A549 (cell line): ENCODE measurements at places on chromosomes 12 and 14. TPM values are rescaled to one million over a fixed set of nuclear protein-coding genes. Genes with fewer than 3 reads are reported as not detected.

Gene ASPG
- 0.13 TPM in 1 of 3 replicates, not detected in the others for polyA plus RNA-seq

Gene SERPINA10
- polyA plus RNA-seq = 0.03 TPM in 1 of 3 replicates, not detected in the others

Gene FITM1
- polyA plus RNA-seq = 0.36 TPM in 1 of 3 replicates, not detected in the others

Gene CCDC175
- polyA plus RNA-seq = not detected in 3 replicates

Gene SMIM41
- not detected in 3 replicates for polyA plus RNA-seq

Gene MIP
- not detected in 3 replicates for polyA plus RNA-seq

Gene RERGL
- polyA plus RNA-seq = not detected in 3 replicates

Gene KMT2D
- 20.0 to 24.8 TPM (median 20.8 TPM) in 3 replicates for polyA plus RNA-seq

Gene CISTR
- not detected in 3 replicates for polyA plus RNA-seq

Gene NANOG
- polyA plus RNA-seq = not detected in 3 replicates

Gene PTMS
- polyA plus RNA-seq = 868 to 1,195 TPM (median 1,161 TPM) in 3 replicates

Gene GLIPR1L1
- polyA plus RNA-seq = not detected in 3 replicates

Gene RPS6KL1
- polyA plus RNA-seq = 0.71 to 1.2 TPM (median 0.99 TPM) in 3 replicates

- DNase-seq = no peak
Observed at GRCh38 chr12:124797321-124797720, 66.3 kb downstream of the SCARB1 start.

DNA sequence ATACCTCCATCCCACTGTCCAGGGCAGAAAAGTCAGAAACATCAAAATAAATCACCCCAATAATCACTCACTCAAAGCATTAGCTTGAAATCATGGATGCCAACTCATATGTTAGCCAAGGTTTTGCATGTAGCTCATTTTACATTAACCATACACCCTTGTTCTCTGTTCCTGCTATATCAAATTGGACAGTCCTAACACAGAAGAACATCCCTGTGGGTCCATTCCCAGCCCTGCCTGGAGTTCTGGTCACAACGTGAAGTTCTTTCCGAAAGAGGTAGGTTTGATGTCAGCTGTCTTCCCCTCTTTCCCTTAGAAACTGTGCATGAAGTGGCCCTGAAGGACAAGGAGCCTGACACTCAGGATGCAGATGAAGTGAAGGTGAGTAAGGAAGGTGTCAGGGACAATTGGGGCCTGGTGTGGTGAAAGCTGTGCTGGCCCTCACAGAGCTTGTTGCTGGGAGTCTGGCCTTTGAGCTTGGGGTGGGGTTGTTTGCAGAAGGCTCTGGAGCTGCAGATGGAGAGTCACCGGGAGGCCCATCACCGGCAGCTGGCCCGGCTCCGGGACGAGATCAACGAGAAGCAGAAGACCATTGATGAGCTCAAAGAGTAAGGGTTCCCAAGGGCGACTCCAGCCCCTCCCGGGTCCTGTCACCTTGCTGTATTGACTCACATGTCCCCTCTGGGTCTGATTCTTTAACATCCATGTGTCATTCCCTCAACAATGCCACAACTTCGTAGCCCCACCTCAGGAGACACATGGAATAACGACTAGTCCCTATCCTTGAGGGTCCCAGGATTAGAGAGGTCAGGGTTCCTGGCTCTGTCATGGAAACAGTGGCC is 15.0 kb upstream of the PIP4K2C start:
- DNase-seq = no peak

DNA sequence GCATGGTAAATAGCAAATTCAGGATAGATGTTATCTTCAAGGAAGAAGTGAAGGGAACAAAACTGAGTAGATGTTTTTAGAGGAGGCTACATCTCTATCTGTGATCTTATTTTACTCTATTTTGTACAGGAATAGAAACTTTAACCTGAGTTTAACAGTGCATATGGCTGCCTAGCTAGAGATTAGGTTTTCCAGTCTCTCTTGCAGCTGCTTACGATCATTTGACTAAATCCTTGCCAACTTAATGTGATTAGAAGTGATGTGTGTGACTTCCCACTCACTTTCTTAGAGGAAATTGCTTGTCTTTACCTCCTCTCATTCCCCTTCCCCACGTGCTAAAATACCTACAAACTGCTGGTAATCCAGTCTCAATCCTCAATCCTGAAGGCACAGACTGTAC is 26.5 kb upstream of the SLC15A5 start:
- DNase-seq = no peak

DNA sequence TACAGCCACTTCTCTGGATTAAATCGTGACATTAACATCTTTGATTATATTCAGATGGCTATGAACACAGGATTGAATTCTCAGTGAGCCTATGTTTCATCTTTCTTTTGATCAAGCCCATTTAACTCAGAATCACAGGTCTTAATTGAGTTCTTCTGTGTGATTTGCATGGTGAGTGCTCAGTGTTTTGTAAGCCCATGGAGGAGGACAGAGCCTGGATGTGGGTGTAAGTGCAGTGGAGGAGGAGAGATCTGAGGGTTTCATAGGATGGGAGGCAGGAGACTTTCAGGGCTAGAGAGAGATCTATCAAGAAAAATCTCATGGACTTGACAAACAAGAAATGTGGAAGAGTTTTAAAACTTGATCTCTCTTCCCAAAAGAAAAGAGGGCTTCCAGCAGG is 5.3 kb upstream of the TESPA1 start:
- no peak for DNase-seq

- no peak for DNase-seq
Observed at GRCh38 chr12:106445959-106446358, 88.4 kb downstream of the POLR3B start.

- no peak for DNase-seq
Observed at GRCh38 chr12:101231636-101232035, 21.6 kb upstream of the SLC5A8 start.

- DNase-seq = no peak
Observed at GRCh38 chr14:90857866-90858265, 41.6 kb upstream of the TTC7B start.

DNA sequence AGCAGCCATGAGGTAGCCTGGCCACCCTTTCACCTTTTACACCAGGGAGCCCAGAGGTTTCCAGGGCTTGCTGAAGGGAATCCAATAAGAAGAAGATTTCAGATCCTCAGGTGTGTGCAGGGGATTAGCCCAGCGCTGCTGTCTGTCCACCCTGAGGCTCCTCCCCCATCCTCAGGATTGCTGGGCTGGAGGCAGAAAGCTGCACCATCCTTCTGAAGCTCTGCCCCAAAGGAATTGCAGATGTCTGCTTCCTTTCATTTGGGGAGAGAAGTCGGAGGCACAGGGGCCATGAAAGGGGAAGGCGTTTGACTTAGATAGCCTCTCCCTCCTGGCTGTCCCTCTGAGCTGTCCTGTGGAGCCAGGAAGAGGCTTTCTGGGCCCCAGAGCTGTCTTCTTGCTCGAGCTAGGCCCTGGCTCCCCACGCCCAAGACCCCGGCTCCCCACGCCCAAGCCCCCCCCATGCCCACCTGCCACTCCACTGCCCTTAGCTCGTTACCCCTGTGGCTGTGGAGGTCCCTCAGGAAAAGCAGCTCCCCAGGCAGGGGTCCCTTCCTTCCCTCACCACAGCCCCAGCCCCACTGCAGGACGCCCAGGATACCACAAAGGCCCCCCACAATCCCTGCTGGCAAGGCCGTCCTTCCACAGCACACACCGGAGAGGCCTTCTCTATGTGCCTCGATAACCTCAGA is 359.0 kb downstream of the CACNA1C start:
- no peak for DNase-seq

DNA sequence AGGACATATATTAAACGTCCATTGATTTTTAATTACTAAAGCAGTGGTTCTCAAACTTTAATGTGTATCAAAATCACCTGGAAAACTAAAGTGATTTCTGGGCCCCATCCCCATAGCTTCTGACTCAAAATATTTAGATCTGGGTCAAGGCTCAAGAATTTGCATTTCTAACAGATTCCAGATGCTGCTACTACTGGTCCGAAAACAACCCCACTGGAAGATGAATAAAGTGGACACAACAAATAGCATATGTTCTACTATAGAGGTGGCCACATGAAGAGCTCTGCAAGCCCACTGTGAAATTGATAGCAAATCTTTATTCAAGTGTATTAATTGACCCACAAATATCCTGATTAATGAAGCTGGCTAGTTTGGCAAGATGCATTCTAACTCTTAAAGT is 69.4 kb downstream of the SPATA7 start:
- DNase-seq = no peak

GRCh38 chr12:108916336-108916735 is 36.4 kb downstream of the DAO start:
- DNase-seq = no peak

GRCh38 chr12:39993268-39993667 is 112.6 kb downstream of the SLC2A13 start:
- no peak for DNase-seq

DNA sequence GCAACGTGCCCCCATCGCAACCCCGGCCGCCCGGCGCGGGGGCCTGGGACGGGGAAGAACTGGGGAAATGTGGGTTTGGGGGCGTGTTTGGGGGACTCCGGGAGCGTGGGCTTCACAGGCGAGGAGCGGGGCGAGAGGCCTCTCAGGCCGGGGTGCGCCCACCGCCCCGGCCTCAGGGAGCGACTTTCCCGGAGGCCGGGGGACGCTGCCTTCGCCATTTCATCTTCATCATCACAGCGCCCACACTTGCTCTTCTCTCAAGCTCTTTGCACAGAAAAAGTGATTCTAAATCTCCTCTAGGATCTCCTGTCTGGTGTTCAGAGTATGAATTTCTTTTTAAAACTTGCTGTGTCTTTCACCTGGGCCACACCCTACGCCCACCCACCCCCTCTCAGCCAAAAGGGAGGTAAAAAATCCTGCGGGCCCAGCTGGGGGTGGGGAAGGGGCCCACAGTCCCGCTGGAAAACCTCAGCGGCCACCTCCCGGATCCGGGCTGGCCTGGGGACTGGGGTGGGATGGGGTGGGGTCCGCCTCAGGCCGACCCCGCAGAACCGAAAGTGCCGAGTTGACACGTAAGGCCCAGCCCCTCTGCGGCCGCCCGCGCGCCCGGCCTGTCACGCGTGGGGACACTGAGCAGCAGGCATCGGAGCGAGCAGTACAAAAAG is 7.4 kb downstream of the CDKN1B start:
- DNase-seq = peak; percentile 42

DNA sequence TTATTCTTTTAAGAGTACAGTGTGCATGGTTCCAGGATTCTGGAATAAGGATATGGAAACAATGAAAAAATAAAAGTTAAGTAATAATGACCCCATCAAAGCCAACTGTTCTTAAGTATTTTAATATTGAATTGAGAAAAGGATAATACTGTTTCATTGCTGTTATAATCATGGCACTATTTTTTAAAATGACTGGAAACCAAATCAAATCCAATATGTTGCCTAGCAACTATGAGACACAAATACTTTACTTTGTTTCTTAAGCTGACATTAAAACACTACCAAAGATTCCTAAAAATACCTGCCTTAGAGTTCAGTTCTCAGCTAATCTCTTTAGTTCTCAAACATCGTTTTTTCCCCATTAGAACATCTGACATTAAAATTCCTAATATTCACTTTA is 66.4 kb upstream of the OTOGL start:
- DNase-seq = no peak

DNA sequence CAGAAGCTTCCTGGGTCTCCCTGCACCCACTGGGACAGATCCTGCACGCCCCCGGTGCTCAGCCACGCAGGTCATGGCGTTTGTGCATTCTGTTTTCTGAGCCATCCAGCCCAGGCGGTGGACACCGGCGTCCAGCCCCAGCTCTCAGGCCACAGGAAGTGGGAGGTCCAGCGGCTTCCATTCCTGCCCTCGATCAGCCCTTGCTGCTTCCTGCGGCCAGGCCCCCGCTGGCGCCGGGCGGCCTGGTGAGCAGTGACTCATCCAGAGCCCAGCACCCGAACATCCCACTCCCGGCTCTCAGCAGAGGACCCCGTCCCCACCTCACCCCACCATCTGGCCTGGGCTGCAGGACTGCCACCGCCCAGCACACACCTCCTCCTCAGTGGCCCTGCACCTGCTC is 18.0 kb upstream of the NUDT14 start:
- no peak for DNase-seq

- DNase-seq = peak; percentile 93
Observed at GRCh38 chr12:116455540-116456329, 103.4 kb upstream of the MAP1LC3B2 start.

DNA sequence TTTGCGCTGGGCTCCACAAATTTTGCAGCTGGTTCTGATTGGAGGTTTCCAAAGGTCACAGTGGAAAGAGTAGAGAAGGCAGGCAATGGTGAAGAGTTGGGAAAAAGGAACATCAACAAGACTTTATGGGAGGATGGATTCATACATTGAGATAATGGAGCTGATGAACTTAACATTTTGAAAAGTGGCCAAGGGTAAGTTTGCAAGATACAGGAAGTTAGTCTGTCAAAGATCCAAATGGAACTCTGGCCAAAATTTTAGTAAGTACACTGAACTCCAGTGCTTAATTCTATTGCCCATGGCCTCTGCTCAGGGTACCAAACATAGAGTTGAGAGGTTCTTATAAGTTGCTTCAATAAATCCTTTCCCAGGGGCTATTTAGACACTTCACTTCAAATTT is 15.6 kb downstream of the CCER1 start:
- DNase-seq = no peak

DNA sequence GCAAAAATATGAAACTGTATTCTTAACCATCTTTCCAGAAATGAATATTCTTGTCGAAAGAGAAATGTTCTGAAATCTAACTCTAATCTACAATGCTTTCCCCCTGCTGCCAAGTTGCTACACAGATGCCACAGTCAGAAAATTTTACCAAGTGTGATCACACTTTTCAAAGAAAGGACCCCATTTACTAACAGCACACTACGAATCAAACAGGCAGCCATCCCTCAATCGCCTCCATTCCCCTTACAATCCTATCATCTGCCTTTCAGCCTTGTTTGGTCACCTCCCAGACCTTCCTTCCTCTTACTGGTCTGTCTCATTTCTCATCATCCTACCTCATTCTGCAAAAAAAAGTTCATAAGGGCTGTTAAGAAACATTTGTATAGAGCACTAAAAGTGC is 190.1 kb downstream of the MED13L start:
- DNase-seq = no peak

DNA sequence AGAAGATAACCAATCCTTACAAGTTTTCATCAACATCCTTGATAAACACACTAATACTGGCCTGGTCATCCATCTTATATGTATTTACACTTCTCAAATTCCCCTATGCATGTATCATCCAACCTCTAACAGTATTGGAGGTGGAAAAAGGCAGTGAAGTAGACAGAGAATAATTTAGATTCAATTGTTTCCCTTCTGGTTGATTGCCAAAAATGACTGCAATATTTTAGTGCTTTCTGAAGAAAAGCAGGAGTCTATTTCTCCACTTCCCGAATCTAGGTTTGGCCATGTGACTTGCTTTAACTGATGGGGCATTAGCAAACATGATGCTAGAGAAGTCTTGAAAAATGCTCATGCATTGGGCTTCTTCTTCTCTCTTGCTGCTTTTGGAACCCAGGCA is 78.3 kb upstream of the METAP2 start:
- no peak for DNase-seq

GRCh38 chr12:89845767-89846166 is 137.1 kb upstream of the ATP2B1 start:
- DNase-seq = no peak

DNA sequence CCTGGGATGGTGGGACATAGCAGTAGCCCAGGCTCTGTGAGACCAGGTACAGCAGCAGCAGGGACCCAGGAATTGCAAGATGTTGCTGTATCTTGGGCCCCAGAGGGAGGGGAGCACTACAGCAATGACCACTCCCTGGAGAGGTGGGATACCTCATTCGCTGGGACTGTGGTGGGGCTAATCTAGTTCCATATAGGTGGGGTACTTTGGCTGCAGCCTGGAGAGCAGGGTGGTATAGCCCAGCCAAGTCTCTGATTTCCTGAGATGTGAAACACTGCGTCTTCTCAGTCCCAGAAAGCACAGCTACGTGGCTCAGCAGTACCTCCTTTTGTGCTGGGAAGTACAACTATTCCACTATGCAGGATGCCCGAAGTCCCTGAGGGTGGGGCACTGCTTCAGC is 163.7 kb upstream of the ARHGAP5 start:
- no peak for DNase-seq
